ENCODE measurements at places on chromosomes 5 and 9.

DNA sequence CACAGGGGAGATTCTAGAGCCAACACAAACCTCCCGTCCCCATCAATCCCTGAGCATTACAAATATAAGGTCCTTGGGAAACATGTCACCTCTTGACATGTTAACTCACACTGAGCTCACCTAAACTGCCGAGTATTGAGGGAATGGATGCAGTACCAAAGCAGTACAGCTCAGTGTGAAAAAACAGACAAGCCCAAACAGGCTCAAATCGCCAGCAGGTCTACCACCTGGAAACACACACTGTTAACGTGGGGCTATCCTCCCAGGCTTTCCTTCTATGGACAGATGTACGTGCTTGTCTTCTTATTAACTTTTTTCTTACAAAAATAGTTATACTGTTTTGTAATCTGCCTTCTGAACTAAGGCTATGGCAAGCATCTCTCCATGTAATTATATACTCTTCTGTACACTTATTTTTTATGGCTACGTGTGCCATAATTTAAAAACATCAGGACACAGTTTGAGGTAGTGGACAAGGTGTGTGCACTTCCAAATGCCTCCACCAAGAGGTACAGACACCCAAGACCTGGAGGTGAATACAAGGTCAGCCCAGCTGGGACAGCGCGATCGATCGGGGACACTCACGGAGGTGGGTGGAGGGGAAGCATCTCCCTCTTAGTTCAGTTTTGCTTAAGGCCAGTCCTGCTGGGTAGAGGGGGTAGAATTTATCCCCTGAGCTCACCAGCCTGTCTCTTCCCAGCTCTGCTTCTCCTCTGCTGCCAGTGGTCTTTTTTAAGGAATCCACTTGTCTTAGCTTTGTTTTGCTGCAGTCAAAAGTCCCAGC, 76.5 kb downstream of the DAP start:
- no peak for DNase-seq

GRCh38 chr5:37710965-37711364, 128.9 kb downstream of the GDNF start:
- DNase-seq, result no peak

DNA sequence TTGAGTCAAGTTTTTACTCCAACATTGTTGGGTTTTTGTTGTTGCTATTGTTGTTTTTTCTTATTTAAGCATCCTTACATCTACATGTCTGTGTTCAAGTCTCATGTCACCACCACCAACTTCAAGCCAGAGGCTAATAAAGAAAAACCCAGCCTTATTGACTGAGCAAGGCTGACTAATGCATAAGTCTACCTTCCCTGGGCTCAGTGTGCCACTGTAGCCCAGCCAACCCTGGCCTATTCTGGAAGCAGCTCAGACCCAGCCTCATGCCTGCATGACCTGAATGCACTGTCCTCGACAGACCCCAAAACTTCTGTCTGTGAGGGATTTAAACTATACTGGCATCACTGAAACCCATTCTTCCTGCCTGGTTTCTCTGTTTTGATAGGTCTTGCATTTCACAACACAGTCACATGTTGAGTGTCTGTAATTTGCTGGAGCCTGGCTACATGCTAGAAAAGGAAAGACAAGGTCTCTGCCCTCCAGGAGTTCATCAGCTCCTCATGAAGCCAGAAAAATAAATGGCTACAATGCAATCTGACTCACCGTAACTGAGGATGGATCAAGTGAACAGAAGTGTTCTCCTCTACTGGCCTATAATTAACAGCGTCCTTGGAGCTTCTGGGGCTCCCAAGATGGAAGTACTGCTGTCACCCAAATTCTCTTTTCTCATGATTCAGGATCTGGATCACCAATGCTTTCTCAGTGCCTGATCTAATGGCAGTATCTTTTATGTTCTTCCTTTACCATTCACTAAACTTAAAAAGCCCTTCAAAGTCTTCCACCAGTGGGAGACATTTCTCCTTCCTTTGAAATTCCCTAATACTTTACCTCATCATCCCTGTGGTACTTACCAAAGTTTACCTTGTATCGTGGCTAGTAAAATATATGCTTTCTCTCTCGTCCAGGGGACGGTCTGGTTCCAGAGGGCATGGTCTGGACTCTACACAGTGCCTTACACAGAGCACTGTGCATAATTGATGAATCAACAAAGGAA, 103.9 kb upstream of the IFNE start:
- DNase-seq, result no peak

DNA sequence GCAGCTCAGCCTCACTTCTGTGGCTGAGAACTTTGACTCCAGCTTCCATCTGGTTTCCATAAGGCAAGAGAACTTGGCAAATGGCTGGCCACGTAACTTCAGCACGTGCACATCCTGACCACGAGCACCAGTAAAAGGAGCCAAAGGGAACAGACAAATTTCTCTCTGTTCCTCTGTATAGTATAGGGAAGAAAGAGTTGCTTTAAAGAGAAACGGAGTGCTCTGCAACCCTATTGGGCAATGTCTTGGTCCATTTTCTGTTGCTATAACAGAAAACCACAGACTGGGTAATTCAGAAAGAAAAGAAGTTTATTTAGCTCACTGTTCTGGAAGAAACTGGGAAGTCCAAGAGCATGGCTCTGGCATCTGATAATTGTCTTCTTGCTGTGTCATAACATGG, 558.7 kb downstream of the ACTL7B start:
- no peak for DNase-seq

GRCh38 chr9:88660611-88661010, 125.6 kb downstream of the NXNL2 start:
- DNase-seq, result no peak

DNA sequence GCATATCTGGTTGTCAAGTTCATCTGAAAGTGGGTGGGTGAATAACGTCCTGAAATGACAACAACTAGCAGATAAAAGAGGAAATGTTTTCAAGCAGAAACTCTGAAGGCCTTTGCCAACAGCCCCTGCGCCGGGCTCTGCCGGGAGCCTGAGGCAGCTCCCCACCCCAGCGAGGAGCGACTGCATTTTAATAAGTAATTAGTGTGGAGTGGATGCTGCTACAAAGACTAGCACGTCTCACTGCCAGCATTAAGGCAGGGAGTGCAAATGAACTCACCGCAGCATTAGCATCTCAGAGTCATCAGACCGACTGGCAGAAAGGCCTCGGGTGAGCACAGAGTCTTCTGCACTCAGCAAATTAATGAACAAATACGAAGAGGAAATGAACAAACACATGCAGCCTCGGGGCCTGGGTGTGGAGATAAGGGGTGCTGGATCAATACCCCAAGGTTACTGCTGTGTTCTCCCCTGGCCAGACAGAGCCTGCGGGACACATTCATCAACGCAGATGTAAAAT, 63.8 kb downstream of the VAV2 start:
- no peak for DNase-seq
